Fibroblast of villous mesenchyme (primary cell): ENCODE measurements at places on chromosomes 3 and 15. TPM values are rescaled to one million over a fixed set of nuclear protein-coding genes. Genes with fewer than 3 reads are reported as not detected.

DNA sequence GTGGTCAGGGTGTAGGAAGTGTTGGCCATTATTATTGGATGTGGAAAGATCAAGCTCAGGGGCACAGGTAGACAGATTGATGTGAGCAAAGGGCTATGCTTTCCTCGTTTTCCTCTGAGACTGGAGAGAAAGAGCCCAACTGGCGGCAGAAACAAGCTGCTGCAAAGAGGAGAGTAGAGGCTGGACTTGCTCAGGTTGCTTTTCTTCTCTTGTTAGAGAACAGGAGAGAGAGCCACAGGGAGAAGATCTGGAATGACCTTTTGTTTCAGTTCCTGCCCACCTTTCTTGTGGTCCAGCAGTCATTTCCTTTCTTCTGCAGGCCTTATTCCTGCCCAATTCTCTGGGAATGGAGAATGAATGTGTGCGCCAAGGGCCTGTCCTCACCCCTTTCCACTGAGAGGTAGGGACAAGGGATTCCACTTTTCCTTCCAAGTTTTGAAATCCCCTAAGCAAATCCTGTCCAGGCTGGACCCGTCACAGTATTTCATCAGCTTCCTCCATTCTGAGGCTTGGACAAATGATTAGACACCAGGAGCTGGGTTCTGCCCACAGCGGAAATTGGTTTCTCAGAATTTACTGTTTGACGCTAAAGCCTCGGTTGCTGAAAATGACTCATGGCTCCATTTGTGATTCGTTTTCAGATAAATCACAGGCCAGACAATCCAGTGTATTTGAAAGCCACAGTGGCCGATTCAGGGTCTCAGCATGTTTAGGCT lies 16.1 kb downstream of the ZNF80 start:
- DNase-seq: peak; percentile 7

CFAP92 gene
- total RNA-seq: under 0.01 TPM in 1 of 2 replicates, not detected in the other

DNA sequence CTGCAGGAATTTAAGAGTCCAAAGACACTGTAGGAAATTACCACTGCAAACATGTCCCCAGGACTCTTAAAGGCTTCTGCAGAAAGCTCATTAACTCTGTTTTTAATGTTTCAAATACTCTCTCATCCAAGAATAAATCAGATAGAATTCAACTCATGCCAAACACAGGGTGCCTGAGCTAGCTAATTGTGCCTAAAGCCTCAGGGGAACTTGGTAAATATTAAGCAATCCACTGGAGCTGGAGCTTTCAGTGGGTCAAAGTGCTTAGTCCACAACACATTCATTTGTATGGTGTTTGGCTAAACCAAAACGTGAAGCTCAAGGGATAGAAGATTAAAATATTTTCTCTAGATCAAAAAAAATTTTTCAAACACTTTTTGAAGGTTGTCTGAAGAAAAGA lies 131.4 kb downstream of the THRB start:
- peak; percentile 53 for DNase-seq

PPP1R14D gene
- not detected in 2 replicates for total RNA-seq

DNA sequence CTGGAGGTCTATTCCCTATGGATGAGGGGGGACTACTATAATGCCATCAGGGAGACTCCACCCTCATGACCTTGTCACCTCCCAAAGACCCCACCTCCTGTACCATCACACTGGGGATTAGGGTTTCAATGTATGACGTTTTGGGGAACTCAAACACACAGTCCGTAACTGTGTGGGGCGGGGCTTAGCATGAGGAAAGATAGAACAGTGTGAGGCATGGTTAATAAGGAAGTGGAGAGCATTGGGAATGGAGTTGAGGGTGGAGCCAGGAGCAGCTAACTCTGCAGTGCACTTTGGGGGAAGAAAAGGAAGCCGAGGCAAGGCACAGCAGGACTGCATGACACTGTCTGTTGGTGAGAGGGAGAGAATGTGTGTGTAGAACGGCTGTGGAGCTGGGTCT lies 90.9 kb upstream of the AGBL1 start:
- no peak for DNase-seq
